ENCODE measurements at places on chromosomes 3 and 15. TPM values are rescaled to one million over a fixed set of nuclear protein-coding genes. Genes with fewer than 3 reads are reported as not detected.

DNA sequence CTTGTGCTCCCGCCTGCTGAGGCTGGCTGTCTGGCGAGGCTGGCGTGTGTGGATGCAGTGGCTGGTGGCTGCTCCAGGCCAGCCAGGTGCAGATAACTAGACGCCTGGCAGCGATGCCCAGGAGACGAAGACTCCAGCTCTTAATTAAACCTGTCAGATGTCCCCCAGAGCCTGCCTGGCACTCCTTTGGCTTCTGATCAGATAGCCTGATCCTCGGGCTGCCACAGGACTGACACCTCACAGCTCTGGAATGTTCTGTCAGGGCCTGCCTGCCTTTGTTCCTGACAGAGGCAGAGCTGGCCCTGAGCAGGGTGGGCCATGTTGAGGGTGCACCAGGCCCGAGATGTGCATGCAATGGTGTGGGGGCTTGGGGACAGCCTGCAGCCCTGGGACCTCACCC is 36.5 kb downstream of the PLXNA1 start:
- DNase-seq = no peak

Gene SLC26A6
- 19.9 TPM for total RNA-seq

GRCh38 chr3:30642849-30643361 is 36.5 kb downstream of the TGFBR2 start:
- no peak for DNase-seq

- DNase-seq = no peak
Measured at GRCh38 chr15:44598892-44599291, 61.9 kb downstream of the EIF3J start.

Gene ISL2
- not detected for total RNA-seq

Data from upper lobe of right lung (tissue), 1 donor.